Right lobe of liver (tissue), 6 donors: ENCODE measurements at places on chromosomes 7 and 10. TPM values are rescaled to one million over a fixed set of nuclear protein-coding genes. Genes with fewer than 3 reads are reported as not detected.
A peak's percentile ranks its signal among the peaks of the same experiment; 100 is the strongest.

DNA sequence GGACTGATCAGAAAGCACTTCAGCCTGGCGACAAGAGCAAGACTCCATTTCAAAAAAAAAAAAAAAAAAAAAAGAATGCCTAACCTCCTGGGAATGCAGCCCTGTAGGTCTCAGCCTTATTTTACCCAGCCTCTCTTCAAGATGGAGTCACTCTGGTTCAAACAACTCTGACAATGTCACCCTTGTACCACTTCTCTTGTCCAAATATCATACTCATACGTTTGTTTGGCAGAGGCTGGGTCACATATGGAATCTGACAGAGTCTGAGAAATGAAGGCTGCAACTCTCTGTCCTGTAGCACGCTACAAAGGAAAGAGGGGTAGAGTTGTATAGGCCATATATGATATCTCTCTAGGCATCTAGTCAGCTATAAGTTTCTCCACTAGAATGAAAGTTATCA, 58.6 kb upstream of the GSAP start:
- no peaks in the 10 kb centered on the region for H3K4me1 ChIP-seq
- H3K36me3 ChIP-seq = no peaks in the 10 kb centered on the region
- DNase-seq = no peak
- H3K27me3 ChIP-seq = no peaks in the 10 kb centered on the region
- H3K27ac ChIP-seq = no peak overlapping the region

DNA sequence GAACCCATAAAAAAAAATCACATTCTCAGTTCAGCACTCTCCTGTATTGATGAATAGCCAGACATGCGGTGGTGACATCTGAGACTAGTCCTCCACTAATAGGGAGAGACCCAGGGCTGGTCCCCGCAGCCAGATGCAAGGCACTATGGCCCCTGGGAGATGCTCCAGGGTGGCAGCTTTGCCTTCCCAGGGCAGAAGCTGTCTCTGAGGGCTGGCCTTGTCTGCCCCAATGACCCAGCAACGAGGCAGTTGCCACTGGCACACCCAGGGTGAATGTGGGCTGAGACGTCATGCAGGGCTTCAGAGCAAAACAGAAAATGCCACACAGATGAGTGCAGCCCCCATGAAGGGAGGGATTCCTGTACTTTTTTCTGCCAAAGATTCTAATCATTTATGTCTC, 50.1 kb upstream of the GDF10 start:
- H3K4me1 ChIP-seq = no peaks in the 10 kb centered on the region
- H3K27me3 ChIP-seq = no peaks in the 10 kb centered on the region
- H3K36me3 ChIP-seq = no peaks in the 10 kb centered on the region
- DNase-seq = peak; percentile 31
- H3K4me3 ChIP-seq = no peak overlapping the region

- no peak for DNase-seq
- no peak overlapping the region for H3K27ac ChIP-seq
- H3K27me3 ChIP-seq = no peaks in the 10 kb centered on the region
These were observed 546.3 kb downstream of the TYW1 start for GRCh38 chr7:67542916-67543315.

DNA sequence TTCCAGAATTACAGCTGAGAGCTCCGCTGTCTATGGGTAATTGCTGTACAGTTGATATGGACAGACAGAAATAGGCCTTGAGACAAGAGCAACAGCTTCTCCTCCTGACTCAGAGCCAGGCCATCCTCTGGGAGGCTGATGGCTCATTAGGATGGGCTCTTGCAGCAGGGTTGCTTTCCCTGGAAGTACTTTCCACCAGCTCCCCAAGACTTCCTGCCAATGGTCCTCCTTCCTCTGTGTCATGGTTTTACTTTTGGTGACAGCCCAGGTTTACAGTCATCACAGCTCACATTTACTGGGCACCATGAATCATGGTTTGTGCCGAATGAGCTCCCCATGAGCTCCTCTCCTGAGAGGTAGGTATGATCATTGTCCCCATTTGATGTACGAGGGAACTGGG, 131.8 kb downstream of the HECW1 start:
- no peak for DNase-seq
- no peaks in the 10 kb centered on the region for H3K36me3 ChIP-seq
- no peak overlapping the region for H3K4me3 ChIP-seq
- H3K27me3 ChIP-seq = no peaks in the 10 kb centered on the region
- no peak overlapping the region for H3K27ac ChIP-seq
- H3K4me1 ChIP-seq = no peaks in the 10 kb centered on the region

GRCh38 chr10:112769611-112770370, 180.3 kb upstream of the TCF7L2 start:
- no peaks in the 10 kb centered on the region for H3K27me3 ChIP-seq
- no peak for DNase-seq
- no peaks in the 10 kb centered on the region for H3K36me3 ChIP-seq
- no peaks in the 10 kb centered on the region for H3K4me1 ChIP-seq
- H3K4me3 ChIP-seq = no peak overlapping the region

DNA sequence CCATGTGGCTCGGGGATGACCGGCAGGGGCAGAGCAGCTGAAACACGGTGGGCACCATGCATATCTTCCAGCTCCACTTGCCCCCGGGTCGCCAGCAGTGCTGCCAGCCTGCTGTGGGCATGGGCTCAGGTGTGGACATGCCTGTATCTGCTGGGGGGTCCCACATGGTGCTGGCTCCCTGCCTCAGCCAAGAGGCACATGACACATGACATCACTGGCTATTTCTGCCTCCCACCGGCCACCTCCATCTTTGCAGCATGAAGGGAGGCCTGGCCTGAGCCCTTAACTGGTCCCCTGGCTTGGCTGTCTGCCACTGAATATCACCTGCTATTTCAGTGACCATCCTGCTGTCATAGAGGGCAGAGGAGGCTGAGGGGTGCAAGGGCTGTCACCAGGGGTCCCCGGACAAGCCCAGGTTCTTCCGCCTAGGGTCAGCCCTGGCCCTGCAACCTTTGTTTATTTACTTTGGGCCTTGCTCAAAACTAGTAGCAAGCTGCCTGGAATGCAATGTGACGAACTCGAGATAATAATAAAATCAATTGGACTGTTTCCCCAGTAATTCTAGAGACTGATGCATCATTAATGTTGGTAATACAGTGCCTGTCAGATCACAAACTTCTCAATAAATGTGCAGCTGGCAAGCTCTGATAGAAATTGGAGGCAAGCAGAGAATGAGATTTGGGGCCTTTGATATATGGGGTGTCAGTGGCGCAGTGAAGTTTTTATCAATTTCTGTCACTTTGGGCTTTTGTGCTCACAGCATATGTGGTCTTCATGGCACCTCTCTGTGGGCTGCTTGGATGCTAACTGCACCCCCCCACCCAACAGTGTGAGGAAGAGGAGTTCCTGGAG, 28.5 kb downstream of the ZMIZ1 start:
- H3K36me3 ChIP-seq = no peaks in the 10 kb centered on the region
- no peak for DNase-seq
- H3K4me3 ChIP-seq = no peak overlapping the region
- peaks cover 6% of the 10 kb centered on the region for H3K4me1 ChIP-seq
- no peak overlapping the region for H3K27ac ChIP-seq

GRCh38 chr7:103748680-103749079, 240.8 kb downstream of the RELN start:
- no peaks in the 10 kb centered on the region for H3K27me3 ChIP-seq
- DNase-seq = no peak
- H3K4me3 ChIP-seq = no peak overlapping the region
- H3K36me3 ChIP-seq = no peaks in the 10 kb centered on the region
- H3K4me1 ChIP-seq = no peaks in the 10 kb centered on the region

The ARF5 gene
- 105 TPM for total RNA-seq

The UNCX gene
- not detected for total RNA-seq

The OGDHL gene
- 98.5 TPM for total RNA-seq

The RBM28 gene
- 15.6 TPM for total RNA-seq

The FAM25A gene
- not detected for total RNA-seq
